ENCODE measurements at places on chromosomes 6 and 20.

- no peak for DNase-seq
These were observed 400 bp downstream of the PAK1IP1 start for GRCh38 chr6:10695086-10695657.

DNA sequence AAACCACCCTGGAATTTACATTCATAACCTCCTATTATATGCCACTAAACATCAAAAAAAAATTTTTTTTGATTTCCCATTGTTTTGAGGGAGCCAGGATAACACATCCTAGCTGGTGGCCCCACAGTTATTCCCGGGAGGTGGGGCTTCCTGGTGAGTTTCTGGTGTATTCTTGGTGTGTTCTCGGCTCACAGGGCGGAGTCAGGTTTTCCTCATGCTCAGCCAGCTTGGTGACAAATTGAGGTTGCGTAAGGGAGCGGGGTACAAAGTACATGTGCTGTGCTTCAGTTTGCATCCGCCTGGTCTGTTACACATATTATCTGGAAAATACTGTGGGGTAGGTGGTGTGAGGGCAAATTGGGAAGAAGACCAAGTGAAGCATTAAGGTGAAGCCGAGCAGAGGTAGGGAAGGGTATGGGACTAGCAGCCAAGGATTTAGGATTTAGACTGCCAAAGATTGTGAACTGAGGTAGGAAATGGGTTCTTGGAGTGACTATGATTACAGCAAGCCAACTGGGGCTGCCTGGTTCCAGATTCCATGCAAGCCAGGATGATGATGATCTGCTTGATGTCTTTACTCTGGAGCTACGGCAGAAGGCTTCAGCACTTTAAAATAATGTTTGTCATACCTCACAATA lies 46.2 kb upstream of the EEF1A1 start:
- no peak for DNase-seq

GRCh38 chr20:40512591-40512990 lies 176.4 kb downstream of the MAFB start:
- no peak for DNase-seq

DNA sequence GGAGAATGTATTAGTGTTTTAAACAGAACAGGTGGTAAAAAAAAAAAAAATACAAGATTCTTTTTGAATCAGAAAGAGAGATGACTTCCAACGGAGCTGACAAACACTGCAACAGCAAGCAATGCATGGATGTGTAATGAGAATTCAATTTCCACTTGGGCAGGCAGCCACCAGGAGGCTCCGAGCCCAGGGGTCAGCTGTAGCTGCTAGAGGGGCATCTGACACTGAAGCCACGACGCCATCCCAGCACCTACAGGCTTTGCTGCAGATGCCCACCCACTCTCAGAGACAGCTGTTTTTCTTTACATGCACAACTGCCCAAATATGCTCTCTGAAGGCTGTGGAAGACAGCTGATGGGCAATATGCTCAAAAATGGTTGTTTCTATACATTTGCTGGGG lies 75.4 kb downstream of the ELOVL5 start:
- no peak for DNase-seq

- DNase-seq = no peak
These were observed 266.4 kb downstream of the TINAG start for GRCh38 chr6:54574671-54575070.

- DNase-seq = no peak
These were observed 80.3 kb upstream of the ISM1 start for GRCh38 chr20:13140775-13141174.

- DNase-seq = no peak
These were observed 52.8 kb upstream of the BMP6 start for GRCh38 chr6:7673063-7673536.

DNA sequence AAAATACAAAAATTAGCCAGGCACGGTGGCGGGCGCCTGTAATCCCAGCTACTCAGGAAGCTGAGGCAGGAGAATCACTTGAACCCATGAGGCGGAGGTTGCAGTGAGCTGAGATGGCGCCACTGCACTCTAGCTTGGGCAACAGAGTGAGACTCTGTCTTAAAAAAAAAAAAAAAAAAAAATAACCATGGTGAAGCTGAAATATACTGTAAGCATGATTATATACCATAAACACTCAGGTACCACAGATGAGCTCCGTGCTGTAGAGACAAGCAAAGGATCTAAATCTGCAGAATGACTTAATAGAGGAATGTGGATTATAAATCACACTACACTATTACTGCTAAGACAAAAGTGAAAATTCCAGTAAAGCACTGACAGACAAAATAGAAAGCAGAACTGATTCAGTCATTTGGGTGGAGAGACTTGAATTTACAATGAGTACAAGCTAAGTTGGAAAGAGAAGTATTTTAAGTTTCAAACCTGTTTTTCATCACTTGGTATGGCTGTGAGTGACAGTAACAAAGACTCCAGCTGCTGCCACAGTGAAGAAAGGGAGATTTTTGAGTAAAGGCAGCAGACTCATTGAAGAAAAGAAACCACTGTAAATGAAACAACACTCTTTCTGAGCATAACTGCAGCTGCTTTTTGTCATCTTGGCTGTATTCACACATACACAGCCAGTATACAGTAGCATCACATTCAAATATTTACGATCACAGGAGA lies 322.1 kb downstream of the RNGTT start:
- DNase-seq = no peak

DNA sequence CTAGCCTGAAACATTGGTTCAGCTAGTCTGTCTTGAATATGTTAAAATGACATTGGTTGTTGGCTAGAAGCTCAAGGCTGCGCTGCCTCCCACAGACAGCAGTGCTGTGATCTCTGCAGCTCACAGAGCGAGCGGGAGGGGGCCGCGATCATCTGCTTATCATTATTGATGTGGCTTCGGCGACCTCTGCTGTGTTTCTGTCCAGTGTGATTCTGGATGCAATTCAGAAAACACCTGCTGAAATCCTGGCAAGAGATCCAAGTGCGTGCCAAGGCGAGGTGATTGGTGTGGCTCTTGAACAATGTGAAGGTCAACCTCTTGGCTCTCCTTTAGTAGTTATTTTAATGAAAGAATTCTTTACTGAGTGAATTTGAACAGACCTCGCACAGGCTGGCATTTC lies 142.3 kb upstream of the SASH1 start:
- DNase-seq = no peak

DNA sequence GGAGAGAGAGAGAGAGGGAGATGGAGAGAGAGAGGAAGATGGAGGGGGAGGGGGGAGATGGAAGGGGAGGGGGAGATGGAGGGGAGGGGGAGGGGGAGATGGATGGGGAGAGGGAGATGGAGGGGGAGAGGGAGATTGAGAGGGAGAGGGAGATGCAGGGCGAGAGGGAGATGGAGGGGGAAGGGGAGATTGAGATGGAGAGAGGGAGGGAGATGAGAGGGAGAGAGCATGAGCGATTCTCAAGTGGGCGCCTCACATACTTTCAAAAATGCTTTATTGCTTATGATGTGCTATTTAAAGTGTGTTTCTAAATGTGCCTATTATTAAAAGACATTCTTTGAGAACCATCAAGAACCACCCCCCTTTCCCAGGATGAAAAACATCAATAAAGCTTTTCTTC lies 43.7 kb upstream of the DACT2 start:
- DNase-seq = no peak

- DNase-seq = no peak
These were observed 11.7 kb downstream of the MMP24 start for GRCh38 chr20:35238170-35238569.

DNA sequence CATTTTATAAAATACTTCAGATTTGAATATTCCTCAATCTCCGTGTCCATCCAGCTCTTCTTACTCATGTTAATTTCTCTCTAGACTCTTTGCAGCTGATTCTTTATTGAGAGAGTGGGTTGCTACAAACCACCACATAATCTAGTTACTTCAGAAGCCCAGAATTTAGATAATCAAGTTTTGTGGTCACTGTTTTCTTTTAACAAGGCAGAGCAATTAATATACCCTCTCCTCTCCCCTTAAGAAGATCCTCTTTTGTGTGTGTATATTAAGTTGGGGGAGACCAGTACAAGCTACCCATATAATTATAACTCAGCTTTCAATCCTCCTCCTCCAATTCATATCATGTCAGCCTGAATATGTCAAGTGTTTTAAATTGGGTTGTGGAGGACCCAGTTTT lies 95.1 kb downstream of the IRAK1BP1 start:
- DNase-seq = no peak

GRCh38 chr20:15316556-15316955 lies 979.1 kb upstream of the FLRT3 start:
- no peak for DNase-seq

DNA sequence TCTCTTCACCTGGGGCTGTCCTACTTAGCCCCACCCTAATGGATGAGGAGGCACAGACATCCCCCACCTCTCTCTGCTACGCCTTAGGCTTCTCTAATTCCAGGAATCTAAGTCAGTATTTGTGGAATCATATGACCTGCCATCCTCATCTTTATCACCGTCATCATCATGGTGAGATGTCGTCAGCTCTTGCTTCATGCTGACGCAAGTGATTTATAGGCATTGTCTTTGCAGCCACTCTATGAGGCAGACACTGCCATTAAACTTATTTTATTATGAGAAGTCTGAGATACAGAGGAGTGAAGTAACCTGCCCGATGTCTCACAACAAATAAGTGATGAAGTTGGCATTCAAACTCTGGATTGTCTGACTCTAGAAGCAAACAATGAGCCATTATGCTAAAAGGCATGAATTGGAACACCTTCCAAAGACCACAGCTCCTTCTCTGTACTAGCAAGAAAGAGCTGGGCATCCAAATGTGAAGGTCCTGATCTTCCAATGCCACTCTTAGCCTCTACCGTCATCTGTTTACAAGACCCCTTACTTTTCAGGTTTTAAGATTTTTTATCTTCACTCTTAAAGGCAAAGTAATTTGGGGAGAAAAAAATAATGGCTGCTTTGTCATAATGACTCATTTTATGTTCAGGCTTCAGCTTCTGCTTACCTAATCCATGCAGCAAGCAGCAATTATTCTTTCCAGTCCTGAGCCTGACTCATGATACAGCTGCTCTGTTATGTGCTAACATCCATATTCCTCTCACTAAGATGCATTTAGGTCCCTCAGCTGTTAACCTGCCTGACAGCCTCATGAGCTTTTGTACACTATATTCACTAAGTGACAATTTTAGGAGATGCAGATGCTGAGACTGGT lies 113.7 kb upstream of the BCLAF1 start:
- DNase-seq = no peak

DNA sequence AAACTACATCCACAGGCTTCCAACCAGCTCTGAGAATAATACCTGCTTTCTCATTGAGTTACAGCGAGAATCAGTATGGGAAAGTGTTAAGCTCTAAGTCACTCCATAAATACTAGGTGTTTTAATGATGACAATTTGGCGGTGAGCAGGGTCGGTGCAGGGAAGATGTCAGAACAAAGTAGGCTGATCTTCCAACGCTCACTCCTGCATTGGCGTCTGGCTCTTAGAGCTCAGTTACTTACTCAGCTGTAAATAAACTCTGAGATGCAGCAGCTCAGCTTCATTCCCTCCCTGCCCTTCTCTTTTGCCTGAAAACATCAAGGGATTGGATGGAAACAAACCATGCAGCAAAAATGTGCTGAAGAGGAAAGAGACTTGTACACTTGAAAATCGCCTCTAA lies 102.5 kb upstream of the SPACA1 start:
- DNase-seq = no peak

DNA sequence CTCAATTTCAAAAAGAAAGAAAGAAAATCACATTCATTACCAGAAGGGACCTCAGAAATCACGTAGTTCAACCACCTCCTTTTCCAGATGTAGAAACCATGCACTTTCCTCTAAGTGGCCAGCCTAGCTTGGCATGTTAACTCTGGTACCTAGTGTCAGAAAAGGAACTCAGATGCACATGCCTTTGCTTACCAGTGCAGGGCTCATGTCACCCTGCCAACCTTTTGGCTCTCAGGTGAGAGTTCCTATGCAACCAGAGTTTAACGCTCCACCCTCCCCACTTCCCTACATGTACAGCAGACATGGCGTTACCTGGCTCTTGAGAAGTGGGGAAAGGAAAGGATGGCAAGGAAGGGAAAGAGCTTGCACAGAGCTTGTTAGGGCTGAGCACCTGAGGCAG lies 16.3 kb upstream of the IL17F start:
- DNase-seq = no peak

DNA sequence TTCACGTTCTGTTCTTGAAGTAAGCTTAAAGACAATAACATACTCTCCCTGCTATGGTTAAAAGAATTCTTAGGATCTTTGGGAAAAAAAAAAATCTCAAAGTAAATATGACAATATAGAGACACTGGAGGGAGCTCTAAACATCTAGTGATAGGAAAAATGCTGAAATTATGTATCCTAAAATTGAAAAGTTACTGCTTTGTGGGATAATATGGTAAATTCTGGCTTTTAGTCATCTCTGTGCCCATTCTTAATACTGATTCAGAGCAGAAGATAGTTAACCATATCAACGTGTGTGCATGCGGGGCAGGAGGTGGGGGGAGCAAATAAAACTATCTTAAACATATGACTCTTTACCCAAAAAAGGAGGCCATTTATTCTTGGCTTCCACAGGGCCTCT lies 165.4 kb downstream of the GMPR start:
- DNase-seq = no peak

- DNase-seq = no peak
These were observed 251.1 kb downstream of the PHACTR1 start for GRCh38 chr6:12967686-12968085.

DNA sequence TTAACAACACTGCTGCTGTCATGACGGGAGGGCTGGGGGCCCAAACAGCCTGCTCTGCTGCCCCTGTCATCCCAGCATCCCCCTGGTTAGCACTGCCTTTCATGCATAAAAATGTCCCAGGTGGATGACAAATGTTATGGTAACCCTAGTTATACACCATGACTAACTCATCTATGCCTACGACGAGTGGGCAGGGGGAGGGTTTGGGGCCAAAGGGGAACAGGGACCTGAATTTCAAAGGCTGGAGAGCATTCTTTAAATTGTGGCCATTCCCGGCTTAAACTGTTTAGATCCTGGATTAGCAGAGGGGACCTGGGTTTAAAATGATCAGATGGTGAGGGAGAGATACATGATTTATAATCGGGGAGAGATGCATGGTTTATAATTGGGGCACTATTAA lies 24.4 kb downstream of the GNAS-AS1 start:
- no peak for DNase-seq

- no peak for DNase-seq
These were observed 5.0 kb upstream of the PXDC1 start for GRCh38 chr6:3756546-3756945.

DNA sequence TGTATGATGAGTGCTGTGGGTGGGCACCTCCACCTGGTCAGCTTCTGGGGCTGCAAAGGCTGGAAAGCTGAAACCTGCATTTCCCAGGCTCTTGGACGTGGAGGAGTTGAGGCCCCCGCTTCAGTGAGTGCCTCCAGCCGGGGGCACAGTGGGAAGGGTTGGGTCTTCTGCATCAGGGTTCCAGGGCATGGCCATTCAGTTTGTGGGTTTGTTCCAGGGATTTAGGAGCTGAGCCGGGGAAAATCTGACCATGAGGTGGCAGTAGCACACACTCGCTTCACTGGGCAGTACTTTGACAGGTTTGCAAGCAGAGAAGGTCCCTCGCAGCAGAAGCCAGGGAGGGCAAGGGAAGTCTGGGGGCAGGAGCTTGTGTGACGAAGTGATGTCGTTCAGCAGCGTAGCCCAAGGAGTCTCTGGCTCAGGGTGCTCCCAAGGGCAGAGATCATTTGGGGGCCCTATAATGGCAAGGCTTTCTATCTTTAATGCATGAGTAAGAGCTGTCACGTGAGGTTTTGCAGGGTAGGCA lies 69.5 kb upstream of the SULF2 start:
- DNase-seq = no peak

- no peak for DNase-seq
These were observed 19.0 kb downstream of the DLL1 start for GRCh38 chr6:170271771-170272314.
